ENCODE measurements at places on chromosomes 11 and 22.

GRCh38 chr11:57547854-57548377 is 10.5 kb downstream of the SMTNL1 start:
- no peak for DNase-seq

DNA sequence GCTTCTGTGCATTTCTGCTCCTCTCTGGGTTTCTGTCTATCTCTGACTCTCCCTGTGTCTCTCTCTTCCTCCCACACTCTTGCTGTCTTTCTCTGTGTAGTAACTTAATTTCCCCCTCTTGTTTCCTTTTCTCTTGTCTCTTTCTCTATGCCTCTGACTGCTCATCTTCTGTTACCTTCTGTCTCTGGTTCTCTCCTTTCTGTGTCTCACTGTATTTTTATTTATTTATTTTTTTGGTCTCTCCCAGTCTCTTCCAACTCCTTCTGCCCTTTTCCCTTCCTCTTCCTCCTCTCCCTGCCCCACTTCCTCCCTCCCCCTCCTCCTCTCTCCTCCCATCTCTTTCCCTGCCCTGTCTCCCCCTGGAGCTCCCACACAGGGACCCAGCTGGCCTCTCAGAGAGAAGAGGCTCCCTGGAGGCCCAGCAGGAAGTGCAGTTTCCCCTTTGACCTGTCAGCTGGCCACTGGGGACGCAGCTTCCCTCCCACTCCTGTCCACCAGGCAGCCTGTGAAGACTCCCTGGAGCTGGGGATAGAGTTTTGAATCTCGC is 38.3 kb upstream of the MYH9 start:
- DNase-seq: no peak

DNA sequence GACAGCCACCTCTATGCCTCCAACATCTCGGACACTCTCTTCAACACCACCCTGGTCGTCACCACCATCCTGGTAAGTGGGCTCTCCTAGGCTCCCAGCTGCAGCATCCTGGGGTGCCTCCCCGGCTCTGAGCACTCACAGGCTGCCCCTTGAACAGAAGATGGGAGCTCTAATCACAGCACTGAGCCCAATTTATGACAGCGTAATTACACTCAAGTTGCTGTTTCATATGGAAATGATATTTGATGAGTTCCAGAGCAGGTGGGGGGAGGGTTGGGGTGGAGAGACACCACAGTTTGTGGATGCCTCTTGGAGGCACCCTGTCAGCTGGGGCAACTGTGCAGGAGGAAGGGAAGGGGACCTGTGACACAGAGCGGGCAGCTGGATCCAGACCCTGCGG is 125.3 kb upstream of the TBCEL start:
- no peak for DNase-seq

DNA sequence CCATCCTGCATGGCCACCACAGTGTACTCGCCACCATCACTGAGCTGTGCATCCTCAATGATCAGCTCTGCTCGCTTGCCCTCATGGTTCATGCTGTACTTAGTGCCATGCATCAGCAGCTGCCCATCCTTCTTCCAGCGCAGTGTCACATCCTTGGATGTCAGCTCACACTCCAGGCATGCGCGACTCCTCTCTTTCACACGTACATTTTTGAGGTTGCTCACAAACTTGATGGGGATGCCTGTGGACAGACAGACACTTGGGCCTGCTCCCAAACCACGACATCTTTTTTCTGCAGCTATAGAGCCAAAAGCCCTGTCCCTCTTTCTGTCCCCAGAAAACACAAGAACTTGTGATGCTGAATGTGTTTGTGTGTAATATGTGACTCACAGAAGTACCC is 10.5 kb downstream of the IGSF22 start:
- no peak for DNase-seq

GRCh38 chr11:63670433-63671321 is 499 bp downstream of the ATL3 start:
- no peak for DNase-seq
